ENCODE measurements at places on chromosomes 2 and 18.

DNA sequence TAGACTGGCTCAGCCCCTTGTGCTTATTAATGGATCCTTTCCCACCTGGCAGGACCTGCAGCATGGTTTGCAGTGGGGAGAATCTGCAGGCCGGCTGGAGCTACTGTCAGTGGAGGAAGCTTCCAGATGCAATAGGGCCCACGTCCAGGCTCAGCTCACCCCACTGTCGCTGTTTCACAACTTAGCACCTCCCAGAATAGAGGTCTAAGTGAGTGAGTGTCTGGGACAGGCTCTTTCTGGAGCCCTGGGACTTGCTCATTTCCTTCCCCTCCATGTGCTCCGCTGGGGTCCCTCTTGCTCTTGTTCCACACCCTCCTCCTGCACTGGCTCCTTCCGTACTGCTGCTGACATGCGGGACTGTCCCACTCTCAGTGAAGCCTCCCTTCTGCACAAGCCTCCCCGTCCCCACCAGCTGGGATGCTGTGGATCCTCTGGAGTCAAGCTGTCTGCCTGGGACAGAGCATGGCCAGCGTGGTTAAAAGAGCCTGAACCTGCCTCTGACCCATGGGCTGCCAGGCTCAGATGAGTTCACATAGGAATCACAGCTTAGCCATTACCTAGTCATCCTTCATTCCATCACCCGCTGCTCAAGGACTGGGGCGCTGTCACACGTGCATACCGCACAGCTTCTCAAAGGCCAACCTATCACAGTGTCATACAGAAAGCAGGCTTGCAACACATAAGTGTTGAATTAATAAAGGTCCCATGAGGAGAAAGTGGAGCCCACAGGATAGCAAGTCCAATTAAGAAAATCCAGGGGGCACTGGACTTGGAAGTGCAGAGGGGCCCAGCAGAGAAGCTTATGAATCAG lies 135.9 kb downstream of the ACKR3 start:
- DNase-seq = no peak

- DNase-seq = no peak
Measured at GRCh38 chr2:226002438-226002837, 602.9 kb downstream of the NYAP2 start.

- no peak for DNase-seq
Measured at GRCh38 chr2:219001577-219002394, 8.6 kb upstream of the CRYBA2 start.

- DNase-seq = no peak
Measured at GRCh38 chr2:120032297-120032696, 19.4 kb downstream of the EPB41L5 start.

GRCh38 chr2:199223791-199224190 lies 233.9 kb downstream of the SATB2 start:
- DNase-seq = no peak

- no peak for DNase-seq
Measured at GRCh38 chr2:9821805-9822445, 21.3 kb upstream of the TAF1B start.

- no peak for DNase-seq
Measured at GRCh38 chr2:133773854-133774653, 205.8 kb upstream of the NCKAP5 start.

DNA sequence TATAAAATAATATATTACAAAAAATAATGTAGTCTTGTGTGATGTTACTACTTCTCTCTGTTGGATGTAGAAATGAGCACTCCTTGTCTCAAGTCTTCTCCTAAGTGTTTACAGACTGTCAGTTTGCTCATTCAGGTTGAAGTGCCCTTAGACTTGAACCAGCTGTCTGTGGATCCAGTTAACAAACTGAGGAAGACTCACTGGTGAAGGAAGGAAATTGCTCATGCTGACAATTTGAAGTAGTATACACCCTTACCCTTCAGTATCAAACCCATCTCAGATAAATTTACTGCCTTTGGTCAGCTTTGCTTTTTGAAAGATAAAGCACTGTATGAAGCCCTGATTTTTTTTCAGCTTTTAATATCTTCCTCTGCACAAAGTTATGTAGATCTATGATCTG lies 854.2 kb upstream of the ZEB2 start:
- no peak for DNase-seq

DNA sequence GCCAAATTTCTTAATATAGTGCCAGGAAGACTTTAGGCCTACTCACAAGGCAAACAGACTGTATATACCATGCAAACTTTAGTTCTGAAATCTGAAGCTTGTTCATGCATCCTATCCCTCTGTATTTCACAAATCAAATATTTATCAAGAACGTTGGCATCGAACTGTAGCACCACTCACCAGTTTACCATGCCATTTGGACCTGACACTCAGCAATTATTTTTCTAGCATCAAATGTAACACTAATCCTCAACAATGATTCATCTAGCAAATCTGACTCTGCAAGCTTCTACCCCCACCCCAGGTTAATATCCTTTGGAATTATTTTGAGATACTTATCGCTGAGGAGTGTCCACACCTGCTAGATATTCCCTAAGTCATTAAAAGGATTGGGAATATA lies 1506.6 kb downstream of the LRP1B start:
- DNase-seq = no peak

DNA sequence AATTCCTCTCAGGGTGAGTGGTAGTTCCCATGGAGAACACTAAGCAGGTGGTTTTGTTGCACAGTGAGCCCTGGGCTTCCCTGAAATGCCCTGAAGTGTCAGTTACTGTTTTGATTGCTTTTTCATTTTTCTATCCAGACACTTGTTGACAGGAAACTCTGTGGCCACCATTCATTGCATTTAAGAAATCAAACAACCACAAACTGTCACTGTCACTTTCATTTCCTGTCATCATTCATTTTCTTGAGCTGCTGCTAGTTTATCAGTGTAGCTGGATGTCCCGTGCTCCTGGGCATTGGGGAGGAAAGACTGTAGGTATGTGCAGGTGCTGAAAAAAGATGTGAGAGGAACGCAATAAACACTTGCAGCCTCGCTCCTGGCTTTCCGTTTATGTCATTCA lies 891.6 kb upstream of the ZEB2 start:
- no peak for DNase-seq

GRCh38 chr2:192535956-192536921 lies 341.5 kb upstream of the TMEFF2 start:
- no peak for DNase-seq

GRCh38 chr2:181573140-181573736 lies 83.7 kb downstream of the CERKL start:
- no peak for DNase-seq

DNA sequence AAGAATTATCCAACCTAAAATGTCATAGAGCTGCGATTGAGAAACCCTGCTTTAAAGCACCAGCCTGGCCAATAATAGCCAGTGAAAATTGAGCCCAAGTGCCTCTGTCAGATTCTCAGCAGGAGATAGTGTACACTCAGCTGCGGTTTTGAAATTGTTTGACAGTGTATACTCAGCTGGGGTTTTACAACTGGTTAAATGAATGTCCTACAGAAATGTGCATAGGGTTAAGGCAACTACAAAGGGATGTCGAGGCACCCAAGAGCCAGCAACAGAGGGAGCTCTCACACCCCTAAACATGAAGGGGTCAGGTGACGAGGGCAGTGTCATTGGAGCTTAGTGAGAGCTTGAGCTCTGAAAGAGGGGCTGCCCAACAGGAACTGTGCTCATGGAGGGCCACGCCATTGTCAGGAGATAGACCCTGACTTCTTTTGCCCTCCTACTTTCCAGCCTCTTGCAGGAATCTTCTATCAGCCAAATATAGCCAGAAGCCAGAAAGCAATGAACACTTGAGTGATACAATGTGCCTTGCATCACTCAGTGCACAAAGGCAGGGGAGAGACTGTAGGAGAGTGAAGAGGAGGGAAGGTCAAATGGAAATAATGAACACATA lies 15.1 kb downstream of the ACTG2 start:
- DNase-seq = no peak

- no peak for DNase-seq
Measured at GRCh38 chr2:60717691-60718090, 38.4 kb upstream of the PAPOLG start.

DNA sequence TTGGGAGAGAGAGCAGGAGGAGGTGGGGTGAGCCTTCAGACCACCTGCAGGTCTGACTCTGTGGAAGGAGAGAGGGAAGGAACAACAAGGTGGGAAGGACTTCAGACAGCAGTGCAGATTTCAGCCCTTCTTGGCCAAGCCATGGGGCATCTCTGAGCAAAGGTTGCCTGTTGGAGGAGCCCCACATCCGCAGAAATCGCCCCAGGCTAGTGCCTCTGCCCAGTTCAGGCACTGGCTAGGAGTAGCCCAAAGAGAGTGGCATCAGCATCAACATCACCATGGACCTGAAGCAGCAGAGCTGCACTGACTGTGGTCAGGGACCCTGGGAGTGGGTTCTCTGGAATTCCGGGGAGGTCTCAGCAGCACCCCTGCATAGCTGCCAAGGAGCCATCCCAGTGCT lies 10.2 kb downstream of the GPR55 start:
- no peak for DNase-seq

DNA sequence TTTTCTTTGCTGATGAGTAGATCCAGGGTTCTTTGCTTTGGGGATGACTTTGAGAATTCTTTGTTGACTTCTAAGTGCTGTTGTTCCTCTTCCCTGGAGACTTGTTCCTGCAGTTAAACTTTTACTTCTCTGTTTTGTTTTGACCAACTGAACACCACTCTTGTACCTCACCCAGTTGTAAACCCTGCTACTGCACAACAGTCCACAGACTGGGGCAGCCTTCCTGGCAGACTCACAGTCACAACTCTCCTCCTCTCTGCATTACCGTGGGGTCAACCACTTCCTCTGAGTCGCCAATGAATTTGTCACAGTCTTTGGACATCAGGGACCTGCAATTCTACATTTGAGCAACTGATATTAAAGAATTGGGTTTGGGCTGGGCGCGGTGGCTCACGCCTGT lies 3.8 kb upstream of the SLC8A1 start:
- no peak for DNase-seq

- DNase-seq = no peak
Measured at GRCh38 chr2:98269274-98269673, 77.0 kb upstream of the CNGA3 start.

DNA sequence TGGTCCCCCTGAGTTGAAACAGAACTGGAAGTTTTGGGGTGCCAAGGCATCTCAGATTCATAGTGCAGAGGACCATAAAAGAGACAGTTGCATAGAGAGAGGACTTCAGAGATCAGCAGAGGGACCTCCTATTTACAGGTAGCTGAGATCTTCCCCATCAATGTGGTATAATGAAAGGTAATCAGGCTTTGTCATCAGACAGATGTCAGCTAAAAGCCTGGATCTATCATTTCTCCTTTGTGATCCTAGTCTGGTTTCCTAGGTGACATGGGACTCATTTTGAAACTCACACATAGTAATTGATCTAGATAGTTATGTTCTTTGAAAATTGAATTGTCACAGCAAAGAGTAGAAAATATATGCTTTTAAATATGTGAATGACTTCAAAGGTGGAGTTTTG lies 443.5 kb upstream of the MAP2 start:
- DNase-seq = no peak

- peak; percentile 75 for DNase-seq
Measured at GRCh38 chr2:156334496-156335478, 2.3 kb upstream of the NR4A2 start.

DNA sequence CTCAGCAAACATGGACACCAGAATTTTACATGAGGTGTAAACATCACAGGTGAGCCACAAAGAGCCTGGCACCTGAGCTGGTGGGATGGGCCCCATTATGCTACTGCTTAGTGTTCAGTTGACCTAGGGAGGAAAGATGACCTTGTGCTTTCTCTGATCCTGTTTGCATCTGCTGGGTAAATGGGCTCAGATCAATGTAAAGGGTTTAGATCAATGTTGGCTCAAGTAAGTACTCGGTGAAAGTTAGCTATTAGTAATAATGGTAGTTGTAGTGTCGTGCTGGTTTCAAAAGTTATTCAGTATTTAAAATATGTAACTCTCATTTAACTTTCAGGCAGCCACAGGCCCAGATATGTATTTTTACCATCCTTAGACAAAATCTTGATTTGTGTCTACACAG lies 19.8 kb downstream of the ABHD3 start:
- DNase-seq = no peak

GRCh38 chr18:40415176-40415791 lies 1539.8 kb upstream of the PIK3C3 start:
- no peak for DNase-seq

- DNase-seq = no peak
Measured at GRCh38 chr2:64582774-64583340, 58.7 kb downstream of the AFTPH start.

GRCh38 chr2:219497495-219498279 lies 1.0 kb upstream of the GMPPA start:
- no peak for DNase-seq

- DNase-seq = no peak
Measured at GRCh38 chr2:35714883-35715282, 640.7 kb upstream of the CRIM1 start.

- DNase-seq = no peak
Measured at GRCh38 chr2:142642650-142643049, 234.8 kb upstream of the KYNU start.

DNA sequence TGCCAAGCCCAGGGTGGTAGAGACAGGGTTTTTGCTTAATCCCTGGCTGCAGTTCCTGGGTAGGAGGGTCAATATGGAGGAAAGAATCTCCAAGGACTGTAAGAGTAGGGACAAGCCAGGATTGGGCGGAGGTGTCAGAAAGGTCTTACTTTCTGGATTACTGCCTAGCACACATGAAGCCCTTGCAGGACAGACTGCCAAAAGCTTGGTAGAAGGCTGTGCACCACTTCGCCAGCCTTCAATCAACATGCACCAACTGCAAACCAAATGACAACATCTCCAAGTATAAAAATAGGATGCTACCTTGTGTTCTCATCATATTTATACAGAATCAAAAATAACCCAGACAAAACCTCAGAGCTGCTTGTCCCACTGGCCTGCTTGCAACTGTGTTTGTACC lies 3.7 kb downstream of the ZNF142 start:
- DNase-seq = no peak

- no peak for DNase-seq
Measured at GRCh38 chr2:19048593-19049266, 309.7 kb downstream of the OSR1 start.

- no peak for DNase-seq
Measured at GRCh38 chr2:6184532-6185292, 492.5 kb downstream of the SOX11 start.

DNA sequence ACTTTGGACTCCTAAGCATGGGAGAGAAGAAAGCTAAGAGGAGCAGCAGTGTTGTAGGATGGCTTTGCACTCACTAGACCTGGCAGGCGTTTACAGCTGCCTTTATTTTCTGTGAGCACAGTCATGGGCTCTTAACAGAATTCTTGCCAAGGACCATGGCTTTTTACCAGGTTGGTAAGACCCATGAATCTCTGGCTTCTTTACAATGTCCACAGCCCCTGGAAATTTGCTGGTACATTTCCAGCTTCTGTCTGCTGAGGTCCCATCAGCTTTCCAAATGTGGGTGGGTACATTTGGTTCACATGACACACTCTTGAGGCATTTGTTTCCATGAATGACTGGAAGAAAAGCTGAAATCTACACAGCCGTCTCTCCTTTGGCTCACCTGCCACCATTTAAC lies 162.7 kb downstream of the PPP1R1C start:
- no peak for DNase-seq

Measured in stimulated activated CD8-positive, alpha-beta memory T cell treated with anti-CD3 and anti-CD28 coated beads, Interleukin-7, amount 100 ng/mL, for 24 hours (primary cell).